Right ventricle myocardium superior (tissue), 1 donor: ENCODE measurements at places on chromosomes 6 and 20. TPM values are rescaled to one million over a fixed set of nuclear protein-coding genes. Genes with fewer than 3 reads are reported as not detected.

BCAS1 gene
- total RNA-seq, result not detected

DNA sequence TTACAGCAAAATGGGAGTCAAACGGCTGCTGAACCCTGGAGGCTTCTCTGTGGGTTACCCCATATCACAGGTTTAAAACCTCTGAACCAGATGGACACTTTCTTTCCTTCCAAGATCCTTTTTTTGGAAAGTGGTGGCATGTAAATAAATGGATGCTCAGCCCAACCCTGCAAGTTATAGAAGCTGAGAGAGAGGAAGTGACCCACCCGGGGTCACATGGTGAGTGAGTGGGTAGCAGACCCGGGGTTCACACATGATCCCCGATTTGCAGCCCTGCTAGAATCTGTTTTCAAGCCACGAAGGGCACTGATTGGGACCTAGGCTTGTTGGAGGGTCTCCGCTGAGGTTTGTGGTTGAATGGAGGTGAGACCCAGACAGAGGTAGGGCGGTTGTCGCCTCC is 32.0 kb downstream of the SIRPA start:
- DNase-seq, result no peak

DNA sequence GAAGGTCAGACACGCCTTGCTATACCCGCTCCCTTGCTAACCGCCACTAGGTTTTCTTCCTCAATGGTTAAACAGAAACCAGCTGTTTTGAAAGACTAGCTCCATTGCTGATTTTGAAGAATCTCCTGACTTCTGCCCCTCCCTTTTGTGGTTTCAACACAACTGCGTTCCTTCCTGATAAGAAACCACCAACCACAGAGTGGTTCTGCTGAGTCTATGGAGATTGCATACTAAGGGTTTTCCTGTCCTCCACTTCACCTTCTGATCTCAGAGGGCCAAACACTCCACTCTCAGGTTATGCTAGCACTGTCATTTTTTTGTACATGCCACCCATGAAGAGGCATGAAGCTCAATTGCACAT is 207.9 kb downstream of the MYLK4 start:
- DNase-seq, result no peak

SLC17A2 gene
- total RNA-seq, result not detected

DNA sequence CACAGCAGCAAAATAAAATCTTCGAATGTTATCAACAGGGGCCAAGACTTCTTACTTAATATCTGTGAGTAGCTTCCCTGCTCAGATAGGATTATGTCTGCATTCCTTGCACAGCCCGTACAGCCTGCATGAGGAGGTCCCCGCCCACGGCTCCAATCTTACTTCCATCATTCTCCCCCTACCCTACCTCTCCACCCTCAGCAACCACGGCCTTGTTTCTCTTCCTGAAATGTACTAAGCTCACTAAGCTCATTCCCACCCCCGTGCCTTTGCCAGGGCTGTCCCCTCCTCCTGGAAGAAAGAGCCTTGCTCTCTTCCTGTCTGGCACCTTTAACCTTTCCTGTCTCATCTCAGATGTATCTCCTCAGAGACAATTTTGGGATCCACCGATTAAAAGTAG is 120.4 kb downstream of the BCAS1 start:
- DNase-seq, result no peak

DNA sequence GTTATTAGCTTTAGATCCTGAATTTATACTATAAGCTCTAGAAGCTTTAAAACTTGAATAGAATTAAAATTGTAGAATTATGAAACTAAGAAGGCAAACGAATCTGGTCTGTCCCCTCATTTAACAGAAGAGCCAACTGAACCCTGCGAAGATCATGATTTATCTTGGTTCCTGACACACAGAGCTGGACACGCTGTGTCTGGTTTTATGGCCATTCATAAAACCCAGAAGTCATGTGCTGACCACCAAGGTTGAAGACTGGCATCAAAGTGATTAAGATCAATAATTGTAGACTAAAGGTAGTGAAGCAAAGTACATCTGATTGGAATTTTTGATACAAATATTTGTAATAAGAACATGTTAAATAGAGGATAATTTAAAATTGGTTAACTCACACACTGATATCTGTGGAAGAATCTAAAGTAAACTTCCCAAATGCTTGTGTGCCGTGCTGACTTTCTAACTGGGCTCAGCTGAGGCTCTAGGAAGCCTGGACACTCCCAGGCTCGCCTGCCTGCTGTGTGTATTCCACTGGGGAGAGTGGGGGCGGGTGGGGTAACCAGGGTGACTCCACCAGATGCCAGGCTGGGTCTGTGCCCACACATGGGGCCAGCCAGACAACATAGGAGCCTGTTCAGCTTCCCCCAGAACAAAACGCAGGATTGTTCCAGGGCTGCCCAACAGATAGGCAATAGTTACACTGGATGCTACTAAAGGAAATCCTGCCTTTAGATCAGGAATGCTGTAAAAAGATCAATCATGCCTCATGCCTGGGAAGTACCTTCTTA is 42.1 kb upstream of the SLC22A3 start:
- DNase-seq, result no peak

MRPS10 gene
- 57.0 TPM for total RNA-seq

DNA sequence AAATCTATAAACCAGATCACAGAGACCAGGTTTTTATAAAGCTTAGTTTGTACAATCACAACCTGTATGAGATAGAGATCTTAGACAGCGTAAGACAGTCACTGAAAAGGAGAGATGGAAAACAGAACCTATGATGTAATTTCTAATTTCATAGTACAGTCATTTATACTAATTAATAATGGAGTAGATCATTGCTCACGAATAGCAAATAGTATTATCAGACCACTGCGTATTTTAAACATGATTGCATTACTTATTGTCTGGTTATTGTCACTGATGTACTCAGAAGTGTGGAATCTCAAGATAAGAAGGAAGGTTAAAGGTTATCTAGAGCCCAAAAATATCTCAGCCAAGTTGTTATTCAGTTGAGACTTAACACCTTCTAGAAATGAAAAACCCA is 115.6 kb downstream of the KHDC1L start:
- no peak for DNase-seq

- DNase-seq, result peak; percentile 81
Observed at GRCh38 chr6:42452171-42453030, 675 bp upstream of the TRERF1 start.
